ENCODE measurements at places on chromosomes 5 and 9.

DNA sequence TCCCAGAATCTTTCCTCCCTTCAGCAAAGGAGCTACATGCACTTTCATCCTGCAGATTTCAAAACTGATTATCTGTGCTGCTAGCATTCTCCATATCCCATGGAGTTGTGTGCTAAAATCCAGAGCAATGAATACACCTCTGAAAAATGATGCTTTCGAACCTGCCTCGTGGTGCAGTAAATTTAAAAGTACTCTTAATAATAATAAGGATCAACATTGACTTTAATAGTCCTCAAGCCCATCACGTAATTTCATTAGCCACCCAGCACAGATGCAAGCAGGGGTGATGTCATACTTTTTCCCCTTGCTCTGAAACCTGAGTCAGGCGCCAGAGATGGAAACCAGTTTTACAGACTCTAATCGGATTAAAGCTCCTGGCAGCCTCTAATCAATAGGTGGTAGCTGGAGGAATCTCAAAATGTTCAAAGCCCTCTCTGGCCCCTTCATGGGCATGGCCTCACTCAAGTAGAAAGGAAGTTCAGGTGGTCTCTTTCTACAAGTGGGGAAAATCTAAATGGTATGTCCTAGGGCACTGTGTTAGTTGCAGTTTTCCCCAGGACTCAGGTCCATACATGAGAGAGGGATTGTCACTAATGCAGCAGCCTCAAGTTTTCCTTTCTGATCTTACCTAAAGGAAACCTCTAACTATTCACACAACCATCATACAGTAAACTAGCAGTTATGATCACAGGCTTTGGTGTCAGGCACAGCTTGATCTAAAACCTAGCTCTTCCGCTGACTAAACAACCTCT lies 221.6 kb upstream of the SLC30A5 start:
- peak; percentile 22 for DNase-seq

- no peak for DNase-seq
Observed at GRCh38 chr5:31972558-31972957, 201.6 kb downstream of the GOLPH3 start.

- peak; percentile 29 for DNase-seq
Observed at GRCh38 chr9:112846528-112847488, 43.9 kb downstream of the SLC46A2 start.

GRCh38 chr5:157390551-157391297 lies 69.3 kb upstream of the NIPAL4 start:
- peak; percentile 58 for DNase-seq

GRCh38 chr9:136666372-136667213 lies 3.9 kb downstream of the EGFL7 start:
- DNase-seq, result no peak

GRCh38 chr5:132497488-132497997 lies 7.0 kb upstream of the IRF1 start:
- DNase-seq, result peak; percentile 94

- DNase-seq, result no peak
Observed at GRCh38 chr9:216866-217265, 2.2 kb downstream of the DOCK8 start.

- no peak for DNase-seq
Observed at GRCh38 chr5:90911169-90911568, 352.6 kb downstream of the ADGRV1 start.

- no peak for DNase-seq
Observed at GRCh38 chr9:137960496-137960895, 82.9 kb downstream of the CACNA1B start.

DNA sequence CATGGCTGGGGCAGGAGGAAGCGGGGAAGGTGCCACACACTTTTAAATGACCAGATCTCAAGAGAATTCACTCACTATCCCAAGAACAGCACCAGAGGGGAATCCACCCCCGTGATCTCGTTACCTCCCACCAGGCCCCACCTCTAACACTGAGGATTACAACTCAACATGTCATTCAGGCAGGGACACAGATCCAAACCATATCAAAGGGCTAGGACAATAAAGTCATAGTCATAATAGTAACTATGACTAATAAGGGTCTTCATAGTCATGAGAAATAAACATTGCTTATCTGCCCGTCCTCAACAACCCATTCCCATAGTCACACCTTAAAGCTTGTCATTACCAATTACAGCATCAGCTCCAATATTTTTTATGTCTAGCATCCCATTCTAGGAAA lies 65.3 kb upstream of the SMC2 start:
- no peak for DNase-seq

- no peak for DNase-seq
Observed at GRCh38 chr9:462606-463005, 247.9 kb downstream of the DOCK8 start.

DNA sequence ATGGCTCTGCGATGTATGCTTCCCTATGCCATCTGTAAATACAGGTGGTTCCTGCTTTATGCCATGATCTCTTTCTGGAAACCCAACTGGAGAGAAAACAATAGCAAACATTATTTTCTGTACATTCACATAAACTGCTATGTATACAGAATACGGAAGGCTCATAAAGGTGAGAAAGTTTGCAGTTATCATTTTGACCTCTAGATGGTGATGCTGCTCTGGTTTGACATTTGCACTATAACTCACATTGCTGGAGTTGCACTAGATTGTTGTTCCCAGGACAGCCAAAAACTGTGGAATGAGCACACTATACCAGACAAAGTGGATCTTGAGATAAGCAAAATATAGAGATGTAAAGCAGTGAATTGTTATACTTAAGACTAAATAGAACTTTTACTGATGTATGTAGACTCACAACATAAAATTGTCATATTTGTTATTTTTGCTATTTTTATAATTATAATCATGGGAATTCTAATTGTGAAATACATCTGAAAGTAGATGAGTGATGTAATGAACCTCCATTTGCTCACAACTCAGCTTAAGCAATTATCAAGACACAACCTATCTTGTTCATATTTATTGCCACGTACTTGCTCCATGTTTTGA lies 246.5 kb downstream of the PTPRD start:
- DNase-seq, result peak; percentile 11

DNA sequence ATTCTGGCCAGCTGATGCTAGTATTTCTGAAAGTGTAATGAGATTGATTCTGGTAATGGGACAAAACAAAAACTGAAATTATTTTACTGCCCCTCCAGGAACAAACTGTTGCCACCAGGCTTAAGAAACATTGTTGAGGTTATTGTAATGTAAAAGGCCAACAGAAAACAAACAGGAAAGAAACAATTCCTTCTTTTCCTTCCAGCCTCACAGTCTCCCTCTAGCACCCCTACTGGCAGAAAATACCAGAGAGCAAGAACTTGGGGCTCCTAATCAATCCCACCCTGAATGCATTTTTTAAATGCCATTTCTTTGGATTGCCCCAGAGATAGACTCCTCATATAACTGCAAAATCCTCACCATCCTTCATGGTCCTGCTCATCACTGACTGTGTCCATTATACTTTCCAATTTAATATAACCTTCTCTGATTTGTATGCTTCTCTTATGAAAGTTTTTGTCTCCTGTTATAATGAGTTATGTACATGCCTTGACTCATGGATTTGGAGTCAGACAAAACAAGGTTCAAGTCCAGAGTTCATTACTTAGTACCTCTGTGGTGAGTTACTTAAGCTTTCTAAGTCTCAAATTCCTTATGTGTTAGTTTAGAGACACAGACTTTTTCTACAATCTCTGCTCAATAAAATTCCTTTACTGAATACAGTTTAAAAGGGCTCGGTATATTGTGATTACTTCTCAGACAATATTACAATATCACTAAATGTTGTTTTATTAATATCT lies 157.9 kb upstream of the FBN2 start:
- peak; percentile 4 for DNase-seq

DNA sequence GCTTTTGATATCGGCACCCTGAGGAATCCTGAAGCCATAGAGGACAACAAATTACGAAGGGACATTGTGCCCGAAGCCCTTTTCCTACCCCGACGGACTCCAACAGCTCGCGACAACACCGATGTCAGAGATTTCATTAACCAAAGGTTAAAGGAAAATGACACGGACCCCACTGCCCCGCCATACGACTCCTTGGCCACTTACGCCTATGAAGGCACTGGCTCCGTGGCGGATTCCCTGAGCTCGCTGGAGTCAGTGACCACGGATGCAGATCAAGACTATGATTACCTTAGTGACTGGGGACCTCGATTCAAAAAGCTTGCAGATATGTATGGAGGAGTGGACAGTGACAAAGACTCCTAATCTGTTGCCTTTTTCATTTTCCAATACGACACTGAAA lies 129.5 kb downstream of the CDH6 start:
- no peak for DNase-seq

DNA sequence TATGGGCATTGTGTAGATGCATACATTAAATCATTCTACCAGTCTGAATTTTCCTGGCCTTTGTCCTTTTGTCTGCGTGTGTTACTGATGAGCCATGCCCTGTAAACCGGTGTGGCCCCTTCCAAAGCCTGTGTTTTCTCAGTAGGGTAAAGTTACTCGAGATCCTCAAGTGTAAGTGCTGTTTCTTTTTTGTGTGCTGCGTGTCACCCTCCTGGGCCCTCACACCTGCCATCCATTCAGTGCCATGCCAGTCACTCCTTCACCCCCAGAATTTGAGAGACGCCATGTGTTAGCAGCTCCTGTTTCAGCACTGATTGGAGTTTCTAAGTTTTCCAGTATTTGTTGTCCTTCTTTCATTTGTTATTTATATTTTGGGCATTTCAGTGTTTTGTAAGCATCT lies 288.2 kb downstream of the FANCC start:
- DNase-seq, result no peak

- no peak for DNase-seq
Observed at GRCh38 chr5:171895081-171895480, 109.5 kb downstream of the SMIM23 start.

DNA sequence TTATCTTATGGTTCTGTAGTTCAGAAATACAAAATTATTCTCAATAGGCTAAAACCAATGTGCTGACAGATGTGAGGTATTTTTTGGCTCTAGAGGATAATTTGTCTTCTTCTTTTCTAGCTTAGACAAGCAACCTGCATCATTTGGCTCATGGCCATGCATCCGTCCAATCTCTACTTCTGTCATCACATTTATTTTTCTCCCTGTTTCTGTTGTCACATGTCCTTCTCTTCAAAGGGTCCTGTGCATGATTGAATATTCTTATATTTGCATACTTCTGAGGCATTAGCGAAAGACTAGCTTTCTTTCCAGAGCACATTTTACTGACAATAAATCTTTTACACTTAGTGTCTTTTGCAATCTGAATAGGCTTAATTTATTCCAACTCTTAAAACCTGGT lies 564.7 kb downstream of the CDH10 start:
- DNase-seq, result no peak

DNA sequence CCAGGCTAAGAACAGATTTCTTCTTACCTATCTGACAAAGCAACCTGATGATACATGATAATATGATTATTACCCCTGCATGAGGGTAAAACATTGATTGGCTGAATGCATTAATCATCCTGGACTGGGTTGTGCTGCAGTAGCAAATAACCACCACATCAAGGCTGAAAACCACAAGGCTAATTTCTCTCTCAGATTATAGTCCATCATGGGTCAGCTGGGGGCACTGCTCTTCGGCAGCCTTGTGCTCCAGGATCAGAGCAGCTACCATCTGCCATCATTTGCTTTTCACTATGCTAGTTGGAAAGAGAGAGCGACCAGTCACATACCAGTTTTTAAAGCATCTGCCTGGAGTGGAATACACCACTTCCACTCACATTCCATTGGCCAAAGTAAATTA lies 383.5 kb downstream of the RASEF start:
- DNase-seq, result no peak

DNA sequence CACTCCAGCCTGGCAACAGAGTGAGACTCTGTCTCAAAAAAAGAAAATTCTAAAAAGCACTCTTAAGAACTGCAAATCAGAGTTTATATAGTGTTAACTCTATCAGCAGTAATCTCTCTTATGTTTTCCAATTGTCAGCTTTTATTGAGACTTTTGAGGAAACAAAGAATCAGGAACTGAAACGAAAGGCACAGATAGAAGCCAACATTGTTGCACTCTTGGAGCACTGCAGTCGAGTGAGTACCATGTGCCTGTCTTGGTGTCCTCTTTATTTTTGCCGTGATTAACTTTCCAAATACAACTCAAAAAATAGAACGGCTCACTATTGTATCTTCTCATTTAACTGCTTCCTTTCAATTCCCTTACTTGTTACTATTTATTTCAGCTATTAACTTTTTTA lies 41.7 kb upstream of the LRRC19 start:
- no peak for DNase-seq

DNA sequence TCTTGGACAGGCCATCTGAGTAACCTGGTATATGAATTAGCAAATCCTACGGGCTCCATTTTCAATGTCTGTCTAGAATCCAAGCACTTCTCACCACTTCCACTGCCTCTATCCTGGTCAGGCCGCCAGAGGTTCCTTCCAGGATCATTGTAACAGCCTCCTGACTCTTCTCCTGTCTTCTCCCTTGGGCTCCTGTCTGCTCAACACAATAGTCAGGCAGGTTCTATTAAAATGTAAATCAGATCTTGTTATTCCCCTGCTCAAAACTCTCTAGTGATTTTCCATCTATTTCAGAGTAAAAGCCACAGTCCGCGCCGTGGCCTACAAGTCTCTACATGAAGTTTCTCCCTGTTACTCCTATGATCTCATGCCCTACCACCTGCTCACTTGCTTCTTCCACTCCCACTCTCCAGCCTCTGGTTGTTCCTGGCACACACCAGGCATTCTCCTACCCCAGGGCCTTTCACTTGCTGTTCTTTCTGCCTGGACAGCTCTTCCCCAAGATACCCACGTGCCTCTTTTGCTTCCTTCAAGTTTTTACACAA lies 21.7 kb downstream of the ZNF366 start:
- no peak for DNase-seq
